ENCODE measurements at places on chromosomes 7 and 10. TPM values are rescaled to one million over a fixed set of nuclear protein-coding genes. Genes with fewer than 3 reads are reported as not detected.

DNA sequence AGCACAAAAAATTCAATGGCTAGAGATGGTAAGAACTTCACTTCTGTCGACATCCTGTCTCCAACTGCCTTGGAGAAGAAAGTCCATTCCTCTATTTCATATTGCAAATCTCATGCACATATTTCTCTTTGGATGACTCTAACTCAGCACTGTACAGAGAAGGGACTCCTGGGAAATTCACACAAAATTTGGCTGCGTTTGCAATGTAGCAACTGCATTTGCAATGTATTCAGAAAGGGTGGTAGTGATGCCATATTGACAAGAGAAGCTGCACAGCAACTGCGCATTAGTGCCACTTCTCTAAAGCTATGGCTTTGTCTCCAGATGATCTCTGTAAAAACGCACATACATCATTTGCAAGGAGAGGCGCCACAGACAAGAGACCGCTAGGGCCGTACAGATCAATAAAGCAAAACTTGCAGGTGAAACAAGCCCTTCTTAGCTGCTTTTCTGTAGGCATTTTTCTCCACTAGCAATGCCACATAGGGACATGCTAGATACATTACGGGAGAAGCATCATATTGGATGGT is 389.5 kb downstream of the TCERG1L start:
- no peak for DNase-seq

DNA sequence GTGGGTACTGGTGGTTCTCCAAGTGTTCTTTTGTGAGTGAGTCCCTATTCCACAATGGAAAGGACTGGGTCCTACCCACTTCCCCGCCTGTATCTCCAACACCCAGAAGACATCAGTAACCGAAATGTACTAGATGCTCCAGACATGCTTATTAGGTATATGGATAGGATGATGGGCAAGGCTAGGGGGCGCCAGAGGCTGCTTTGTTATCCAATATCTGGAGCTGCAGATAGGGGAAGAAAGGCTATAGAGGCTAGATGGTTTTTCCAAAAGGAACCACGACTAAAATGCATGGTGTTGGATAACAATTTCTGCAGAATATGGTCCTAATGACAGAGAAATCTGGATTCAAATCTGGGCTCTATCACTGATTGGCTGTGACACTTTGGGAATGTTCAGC is 56.2 kb upstream of the TM9SF3 start:
- peak; percentile 83 for DNase-seq

DNA sequence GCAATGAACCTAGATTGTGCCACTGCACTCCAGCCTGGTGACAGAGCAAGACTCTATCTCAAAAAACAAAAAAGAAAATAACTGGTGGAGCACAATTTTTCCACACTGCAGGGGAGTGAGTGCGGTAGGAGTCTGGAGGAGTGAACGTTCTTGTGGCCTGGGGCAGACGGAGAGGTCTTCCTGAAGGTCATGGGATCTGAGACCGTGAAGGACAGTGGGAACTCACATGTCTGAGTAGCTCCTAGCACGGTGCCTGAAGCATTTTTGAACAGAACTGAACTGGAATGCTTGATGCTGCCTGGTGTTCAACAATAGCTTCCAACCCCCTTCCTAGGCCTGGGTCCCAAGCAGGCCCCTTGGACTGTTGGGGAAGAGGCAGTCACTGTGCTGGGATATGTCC is 84.3 kb upstream of the PODXL start:
- DNase-seq: no peak

DNA sequence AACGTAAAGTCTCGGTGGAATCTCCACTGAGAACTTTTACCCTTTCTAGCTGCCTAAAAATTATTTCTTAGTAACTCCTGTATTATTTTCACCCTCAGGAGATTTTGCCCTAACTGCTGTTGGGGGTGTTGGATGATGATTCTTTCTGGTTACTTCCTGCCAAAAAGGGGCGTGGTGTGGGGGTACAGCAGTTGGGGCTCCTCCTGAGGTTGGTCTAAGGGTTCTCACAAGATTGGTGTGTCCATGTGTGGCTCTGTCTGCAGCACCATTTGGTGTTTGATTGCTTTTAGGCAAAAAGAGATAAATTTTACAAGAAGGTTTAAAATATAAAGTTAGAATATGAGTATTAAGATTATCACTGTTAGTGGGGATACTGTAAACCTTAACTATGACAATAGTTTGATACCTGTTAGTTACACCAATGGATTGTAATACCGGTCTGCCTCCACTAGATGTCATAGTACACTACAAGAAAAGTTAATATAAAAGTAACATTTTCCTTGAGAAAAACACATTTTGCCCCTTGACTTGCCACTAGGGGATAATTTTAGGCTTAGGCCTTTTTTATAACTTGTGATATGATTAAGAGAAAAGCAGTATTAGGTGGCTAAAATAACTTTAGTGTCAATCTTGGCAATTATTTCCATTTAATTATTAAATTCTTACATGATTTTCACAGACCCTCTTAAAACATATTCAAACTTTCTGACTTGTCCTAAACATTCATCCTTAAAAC is 928.7 kb downstream of the IPMK start:
- DNase-seq: no peak

The NRCAM gene
- 17.4 TPM for total RNA-seq

DNA sequence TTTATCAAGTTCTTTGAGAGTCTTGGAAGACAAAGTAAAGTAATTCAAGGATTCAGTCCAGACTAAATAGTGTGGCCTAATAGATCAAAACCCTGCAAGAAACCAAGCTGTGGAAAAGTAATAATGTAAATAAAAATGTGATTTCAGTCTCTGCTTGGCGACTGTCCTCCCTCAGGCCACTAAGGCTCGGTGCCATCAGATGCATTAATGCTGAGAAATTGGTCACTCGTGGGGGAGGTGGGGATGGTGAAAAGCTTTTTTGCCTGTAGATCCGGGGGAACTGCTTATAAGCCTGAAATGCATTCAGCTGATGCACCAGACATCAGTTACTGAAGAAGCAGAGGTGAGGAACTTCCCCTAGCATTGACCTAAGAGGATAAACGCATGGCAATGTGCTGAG is 182.6 kb upstream of the TBX20 start:
- DNase-seq: no peak

DNA sequence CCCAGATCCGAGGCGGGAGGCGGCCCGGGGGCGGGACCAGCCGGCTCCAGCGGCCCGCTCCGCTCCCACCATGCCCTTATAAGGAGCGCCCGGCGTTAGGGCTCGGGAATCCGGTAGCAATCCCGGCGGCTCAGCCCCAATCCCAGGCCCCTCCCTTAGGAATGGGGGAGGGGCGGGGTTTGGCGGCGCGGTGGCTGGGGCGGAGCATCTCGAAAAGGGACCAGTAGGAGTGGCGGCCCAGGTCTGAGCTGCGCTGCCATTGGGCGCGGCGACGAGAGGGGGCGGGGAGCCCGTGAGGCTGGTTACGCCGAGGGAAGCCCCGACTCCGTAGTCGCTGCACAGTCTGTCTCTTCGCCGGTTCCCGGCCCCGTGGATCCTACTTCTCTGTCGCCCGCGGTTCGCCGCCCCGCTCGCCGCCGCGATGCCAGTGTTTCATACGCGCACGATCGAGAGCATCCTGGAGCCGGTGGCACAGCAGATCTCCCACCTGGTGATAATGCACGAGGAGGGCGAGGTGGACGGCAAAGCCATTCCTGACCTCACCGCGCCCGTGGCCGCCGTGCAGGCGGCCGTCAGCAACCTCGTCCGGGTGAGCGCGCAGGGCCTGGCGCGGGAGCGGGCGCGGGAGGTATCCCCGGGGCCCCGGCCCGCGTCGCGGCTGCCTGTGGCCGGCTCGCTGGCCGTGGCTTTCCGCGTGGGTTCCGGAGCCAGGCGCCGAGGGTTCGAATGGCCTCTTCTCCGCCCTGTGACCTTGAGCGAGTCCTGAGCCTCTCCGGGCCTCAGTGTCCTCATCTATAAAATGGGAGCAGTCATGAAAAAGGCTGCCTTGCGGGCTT is at the start of gene VCL:
Gene VCL, plus strand, starts transcription at position 330 of the 836 bp plus-strand sequence. Its CDS starts 92 bp downstream, at position 422.
- peak; percentile 99 for DNase-seq

DNA sequence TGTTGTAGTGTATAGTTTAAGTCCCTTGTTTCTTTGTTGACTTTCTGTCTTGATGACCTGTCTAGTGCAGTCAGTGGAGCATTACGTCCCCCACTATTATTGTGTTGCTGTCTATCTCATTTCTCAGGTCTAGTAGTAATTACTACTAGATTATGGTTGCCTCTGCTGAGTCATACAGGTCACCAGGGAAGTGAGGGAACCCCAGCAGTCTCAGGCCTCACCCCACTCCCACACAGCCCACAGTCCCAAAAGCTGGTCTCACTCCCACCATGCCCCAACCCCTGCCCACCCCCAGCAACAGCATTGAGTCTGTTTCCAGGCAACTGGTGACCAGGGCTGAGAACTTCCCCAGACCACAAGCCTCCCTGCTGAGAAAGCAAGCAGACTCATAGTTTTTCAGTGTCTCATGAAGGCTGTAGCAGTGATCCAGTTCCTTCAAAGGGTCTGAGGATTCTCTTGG is 88.0 kb downstream of the PLXDC2 start:
- no peak for DNase-seq

The ADK gene
- 32.5 TPM for total RNA-seq

- DNase-seq: no peak
These were observed 130.3 kb downstream of the BICC1 start for GRCh38 chr10:58642916-58643428.

The STEAP4 gene
- total RNA-seq: 189 TPM

DNA sequence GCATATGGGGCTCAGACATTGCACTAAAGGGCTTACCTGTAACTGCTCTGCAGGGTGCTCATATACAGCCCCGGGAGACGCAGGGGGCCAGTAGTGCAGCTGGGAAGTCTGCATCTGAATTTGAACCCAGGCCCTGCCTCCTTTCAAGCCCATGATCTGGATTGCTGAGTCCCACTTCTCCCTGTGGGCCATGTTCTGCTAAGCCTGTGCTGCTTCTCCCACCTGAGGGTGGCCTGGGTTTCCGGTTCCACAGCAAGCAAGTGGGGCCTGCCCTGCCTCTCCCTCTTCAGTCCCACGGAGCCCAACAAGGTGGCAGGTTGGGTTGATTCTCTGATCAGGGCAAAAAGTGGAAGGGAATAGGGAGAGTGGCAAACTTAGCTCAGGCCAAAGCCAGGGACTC is 56.6 kb upstream of the GDF10 start:
- no peak for DNase-seq

GRCh38 chr7:35707422-35707821 is 12.5 kb upstream of the HERPUD2 start:
- no peak for DNase-seq

The NRF1 gene
- total RNA-seq: 29.2 TPM

DNA sequence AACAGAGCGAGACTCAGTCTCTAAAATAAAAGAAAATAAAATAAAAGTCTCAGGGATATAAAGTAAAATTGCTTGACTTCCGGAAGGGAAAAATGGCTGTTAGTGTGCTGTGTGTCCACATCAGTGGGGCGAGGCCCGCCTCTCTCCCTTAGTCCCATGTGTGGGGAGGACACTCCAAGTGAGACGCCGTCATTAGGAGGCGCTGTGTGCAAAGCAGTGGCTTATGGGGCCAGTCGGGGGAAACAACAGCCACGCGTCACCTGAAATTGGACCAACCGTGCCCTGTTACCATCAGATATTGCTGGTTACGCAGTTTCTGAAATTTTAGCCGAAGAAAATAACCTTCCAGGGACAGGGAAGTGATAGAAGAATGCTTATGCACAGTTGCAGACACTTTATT is 15.8 kb downstream of the SFXN4 start:
- DNase-seq: no peak

The MSMB gene
- total RNA-seq: not detected

The NEUROG3 gene
- not detected for total RNA-seq

GRCh38 chr7:95840953-95841950 is 68.9 kb downstream of the DYNC1I1 start:
- DNase-seq: no peak

DNA sequence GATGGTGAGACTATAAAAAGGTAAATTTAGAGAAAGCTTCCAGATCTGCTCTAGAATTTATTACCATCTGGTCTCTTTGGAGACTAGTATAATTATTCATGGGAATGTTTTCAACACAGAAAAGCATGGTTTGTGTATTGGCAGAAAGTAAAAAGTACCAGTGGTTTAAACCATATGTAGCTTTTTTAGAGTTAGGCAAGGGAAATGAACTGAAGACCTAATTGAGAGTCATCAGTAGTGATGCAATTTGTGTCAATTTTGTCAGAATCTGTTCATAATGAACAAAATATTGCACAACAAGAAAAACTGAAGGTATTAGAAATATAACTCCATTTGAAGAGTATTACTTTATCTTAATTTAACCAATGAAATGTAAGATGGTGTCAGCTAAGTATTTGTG is 181.4 kb downstream of the ADK start:
- no peak for DNase-seq

GRCh38 chr7:116455499-116455898 is 44.0 kb upstream of the CAV2 start:
- no peak for DNase-seq

- no peak for DNase-seq
These were observed 327.3 kb downstream of the HTR7 start for GRCh38 chr10:90530521-90530920.

- no peak for DNase-seq
These were observed 35.7 kb downstream of the LHPP start for GRCh38 chr10:124497196-124497881.

DNA sequence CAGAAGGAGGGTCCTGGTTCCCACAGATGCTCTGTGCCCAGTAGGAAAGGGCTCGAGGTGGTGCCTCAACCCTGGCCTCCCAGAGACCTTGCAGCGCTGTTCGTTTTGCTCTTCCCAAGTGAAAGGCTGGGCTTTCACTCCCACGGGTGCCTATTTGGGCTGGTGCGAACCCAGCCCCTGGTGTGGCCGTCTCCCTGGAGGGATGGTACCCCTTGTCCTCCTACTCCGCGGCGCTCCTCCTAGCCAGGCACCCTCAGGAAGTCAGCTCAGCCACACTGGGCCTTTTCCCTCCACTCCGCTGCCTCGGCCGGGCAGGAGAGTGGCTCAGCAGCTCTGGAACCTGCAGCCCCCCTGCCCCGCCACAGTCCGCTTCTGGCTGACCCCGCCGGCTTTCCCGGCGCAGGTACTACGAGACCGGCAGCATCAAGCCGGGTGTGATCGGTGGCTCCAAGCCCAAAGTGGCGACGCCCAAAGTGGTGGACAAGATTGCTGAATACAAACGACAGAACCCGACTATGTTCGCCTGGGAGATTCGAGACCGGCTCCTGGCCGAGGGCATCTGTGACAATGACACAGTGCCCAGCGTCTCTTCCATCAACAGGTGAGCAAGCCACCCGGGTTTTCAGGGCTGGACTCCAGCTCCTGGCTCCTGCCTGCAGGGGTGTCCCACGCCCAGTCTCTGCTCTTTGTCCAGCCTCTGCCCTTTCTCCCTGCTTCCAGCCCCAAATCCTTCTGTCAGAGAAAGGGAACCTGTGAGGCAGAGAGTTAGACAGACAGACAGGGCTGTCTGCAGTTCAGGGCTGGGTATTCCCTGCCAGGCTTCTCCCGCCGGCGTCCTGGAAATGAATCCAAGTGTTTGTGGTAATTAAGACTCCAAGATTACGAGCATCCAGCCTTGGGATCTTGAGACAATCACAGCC is 5.2 kb downstream of the PAX2 start:
- DNase-seq: no peak
